ENCODE measurements at places on chromosomes 13 and 19. TPM values are rescaled to one million over a fixed set of nuclear protein-coding genes. Genes with fewer than 3 reads are reported as not detected.

RXFP2 gene
- total RNA-seq, result not detected

CRTC1 gene
- total RNA-seq, result 5.3 TPM

SPTBN4 gene
- total RNA-seq, result 2.5 TPM

GRK1 gene
- 0.16 TPM for total RNA-seq

SIGLECL1 gene
- not detected for total RNA-seq

POU2F2 gene
- total RNA-seq, result 62.8 TPM

SPRED3 gene
- 3.0 TPM for total RNA-seq

ELAVL3 gene
- 0.09 TPM for total RNA-seq

PPP5C gene
- total RNA-seq, result 100.0 TPM

SOX21 gene
- not detected for total RNA-seq

KLK14 gene
- total RNA-seq, result 0.69 TPM

LILRB2 gene
- total RNA-seq, result not detected

NMRK2 gene
- not detected for total RNA-seq

CLIP3 gene
- total RNA-seq, result 0.42 TPM

TGFB1 gene
- total RNA-seq, result 99.0 TPM

JSRP1 gene
- 0.39 TPM for total RNA-seq

EPS8L1 gene
- total RNA-seq, result 2.2 TPM

Measured in activated CD4-positive, alpha-beta T cell treated with anti-CD3 and anti-CD28 coated beads for 36 hours (primary cell).